ENCODE measurements at places on chromosomes 13 and 19.

- DNase-seq = no peak
These were observed 3.4 kb downstream of the PLIN5 start for GRCh38 chr19:4531562-4532165.

- no peak for DNase-seq
These were observed 1.0 kb downstream of the FNDC3A start for GRCh38 chr13:48976576-48977285.

- no peak for DNase-seq
These were observed 1.1 kb upstream of the LTBP4 start for GRCh38 chr19:40599902-40600569.

DNA sequence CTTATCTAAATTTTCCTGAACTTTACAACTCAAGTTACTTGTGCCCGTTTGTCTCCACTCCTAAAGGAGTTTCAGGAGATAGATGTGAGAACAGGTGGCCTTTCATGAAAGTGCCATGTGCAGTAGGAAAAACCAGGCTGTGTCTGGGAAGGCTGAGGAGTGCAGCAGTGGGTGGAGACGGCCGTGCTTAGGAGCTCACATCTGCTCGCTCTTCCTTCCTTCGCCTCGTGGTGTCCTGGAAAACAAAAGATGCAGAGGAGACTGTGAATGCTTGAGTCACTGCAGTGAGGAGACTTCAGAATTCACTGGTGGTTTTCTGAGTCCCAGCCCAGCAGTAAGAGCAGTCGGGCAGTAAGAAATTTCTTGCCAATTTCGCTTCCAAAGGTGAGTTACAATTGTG is 138.4 kb upstream of the RNF113B start:
- no peak for DNase-seq

GRCh38 chr19:30175987-30176386 is 196.2 kb upstream of the ZNF536 start:
- DNase-seq = no peak

DNA sequence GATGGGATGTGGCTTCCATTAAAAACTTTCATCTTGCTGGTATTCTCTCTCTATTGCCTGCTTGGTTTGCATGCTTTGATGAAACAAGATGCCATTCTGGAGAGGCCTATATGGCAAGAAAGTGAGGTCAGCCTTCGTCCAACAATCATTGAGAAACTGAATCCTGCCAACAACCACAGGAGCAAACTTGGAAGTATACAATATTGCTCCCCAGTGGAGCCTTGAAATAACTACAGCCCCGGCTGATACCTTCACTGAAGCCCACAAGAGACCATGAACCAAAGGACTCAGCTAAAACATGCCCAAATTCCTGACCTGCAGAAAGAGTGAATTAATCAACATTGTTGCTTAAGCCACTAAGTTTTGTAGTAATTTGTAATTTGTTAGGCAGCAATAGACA is 82.5 kb upstream of the FGF14 start:
- DNase-seq = no peak

GRCh38 chr19:16326401-16327168 is 2.0 kb downstream of the KLF2 start:
- no peak for DNase-seq

- no peak for DNase-seq
These were observed 1.2 kb upstream of the SYNE4 start for GRCh38 chr19:36009633-36010379.

GRCh38 chr19:37997911-37998344 is 90.9 kb downstream of the SIPA1L3 start:
- DNase-seq = no peak

- no peak for DNase-seq
These were observed 19.8 kb downstream of the SERP2 start for GRCh38 chr13:44393391-44393790.

DNA sequence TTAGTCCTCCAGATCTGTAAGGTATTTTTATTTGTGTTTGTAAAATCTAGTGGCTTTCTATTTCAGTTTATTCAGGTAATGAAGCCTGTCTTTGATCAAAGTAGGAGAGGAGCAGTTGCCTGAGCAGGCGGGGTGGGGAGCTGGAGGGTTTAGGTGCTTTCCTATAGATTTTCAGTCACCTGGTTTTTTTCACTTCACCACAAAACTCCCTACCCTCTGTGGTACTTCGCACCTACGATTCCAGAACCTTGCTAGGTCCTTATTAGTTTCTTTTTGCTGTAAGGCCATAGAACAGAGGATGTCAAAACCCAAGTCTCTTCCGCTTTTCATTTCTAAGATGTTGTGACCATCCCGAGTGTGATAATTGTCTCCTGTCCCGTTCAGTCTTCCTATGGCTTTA is 26.6 kb downstream of the SLAIN1 start:
- no peak for DNase-seq
